ENCODE measurements at places on chromosomes 6 and 20.

DNA sequence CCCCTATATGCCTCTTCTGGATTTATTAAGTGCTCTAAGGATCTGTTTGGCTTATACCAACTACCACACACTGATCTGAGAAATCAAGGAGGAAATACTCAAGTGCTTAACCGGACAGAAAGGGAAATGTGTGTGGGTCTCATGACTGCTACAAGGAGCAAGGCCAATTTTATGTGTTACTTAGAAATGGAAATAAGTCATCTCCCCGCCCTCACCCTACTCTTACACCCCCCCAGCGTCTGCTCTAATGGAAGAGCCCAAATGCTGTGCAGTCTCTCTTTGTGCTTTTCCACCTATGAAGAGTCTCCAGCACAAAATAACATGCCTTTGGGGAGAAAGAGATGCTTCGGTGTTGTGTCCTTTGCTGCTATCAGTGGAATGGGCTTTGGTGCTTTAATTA is 428.8 kb upstream of the ARID1B start:
- no peak for DNase-seq

- DNase-seq, result peak; percentile 23
Observed at GRCh38 chr6:69917834-69918233, 51.5 kb downstream of the COL19A1 start.

DNA sequence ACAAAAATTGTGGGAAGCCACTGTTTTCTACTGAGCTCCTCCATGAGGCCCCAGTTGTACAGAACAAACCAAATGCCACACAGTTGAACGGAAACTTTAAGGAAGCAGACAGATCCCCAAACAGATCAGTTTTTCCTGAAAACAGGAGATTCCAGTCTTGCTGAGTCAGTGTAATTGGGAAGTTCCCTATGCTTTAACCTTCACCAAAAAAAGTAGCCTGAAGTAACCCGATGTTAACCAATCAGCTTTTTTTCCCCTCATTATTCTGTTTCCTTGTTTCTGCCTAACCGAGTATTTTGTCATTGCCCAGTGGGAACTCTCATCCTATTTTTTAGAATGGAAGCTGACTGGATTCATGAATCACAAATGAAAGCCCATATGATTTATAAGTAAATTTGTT is 36.7 kb downstream of the MARCKS start:
- no peak for DNase-seq

GRCh38 chr6:152380993-152381898 is 255.9 kb downstream of the SYNE1 start:
- DNase-seq, result peak; percentile 37

- no peak for DNase-seq
Observed at GRCh38 chr20:18796282-18796833, 17.2 kb upstream of the SCP2D1 start.

DNA sequence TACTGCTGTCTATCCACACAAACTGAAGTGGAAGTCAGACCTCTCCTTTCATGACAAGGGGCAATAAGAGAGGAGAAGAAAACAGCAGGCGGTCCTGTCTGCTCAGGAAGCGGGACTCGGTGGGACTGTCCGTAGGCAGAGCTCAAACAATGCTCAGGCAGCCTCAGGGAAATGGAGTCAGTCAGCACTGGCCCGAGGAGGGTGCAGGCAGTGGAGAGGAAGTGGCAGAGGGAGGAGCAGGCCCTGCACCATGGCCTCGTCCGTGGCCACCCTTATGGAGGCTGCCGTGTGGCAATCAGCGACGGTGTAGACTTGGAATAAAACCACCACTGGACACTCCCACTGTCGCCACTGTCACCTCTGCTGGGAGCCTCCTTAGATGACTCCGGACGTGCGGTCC is 19.6 kb downstream of the FOXC1 start:
- no peak for DNase-seq
